ENCODE measurements at places on chromosomes 11 and 22.

- peak; percentile 75 for DNase-seq
Observed at GRCh38 chr11:133834682-133835592, 10.4 kb downstream of the SPATA19 start.

DNA sequence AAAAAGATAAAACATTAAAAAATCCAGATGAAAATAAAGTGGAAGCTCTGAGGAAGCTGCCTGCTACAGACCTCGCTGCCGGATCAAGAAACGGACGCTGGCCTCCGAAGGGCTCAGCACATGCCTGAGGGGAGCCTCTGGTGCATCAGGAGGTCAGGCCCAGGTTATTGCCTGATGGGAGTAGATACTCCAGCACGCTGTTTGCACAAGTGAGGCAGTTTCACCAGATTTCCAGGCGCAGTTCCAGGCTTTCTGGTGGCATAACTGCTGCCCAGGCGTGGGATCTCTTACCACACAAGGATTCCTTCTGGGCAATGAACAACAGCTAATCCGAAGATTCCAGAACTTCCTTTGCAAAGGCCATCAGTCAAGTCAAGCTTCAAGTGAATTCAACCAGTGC lies 154.2 kb downstream of the MPPED1 start:
- DNase-seq = no peak

DNA sequence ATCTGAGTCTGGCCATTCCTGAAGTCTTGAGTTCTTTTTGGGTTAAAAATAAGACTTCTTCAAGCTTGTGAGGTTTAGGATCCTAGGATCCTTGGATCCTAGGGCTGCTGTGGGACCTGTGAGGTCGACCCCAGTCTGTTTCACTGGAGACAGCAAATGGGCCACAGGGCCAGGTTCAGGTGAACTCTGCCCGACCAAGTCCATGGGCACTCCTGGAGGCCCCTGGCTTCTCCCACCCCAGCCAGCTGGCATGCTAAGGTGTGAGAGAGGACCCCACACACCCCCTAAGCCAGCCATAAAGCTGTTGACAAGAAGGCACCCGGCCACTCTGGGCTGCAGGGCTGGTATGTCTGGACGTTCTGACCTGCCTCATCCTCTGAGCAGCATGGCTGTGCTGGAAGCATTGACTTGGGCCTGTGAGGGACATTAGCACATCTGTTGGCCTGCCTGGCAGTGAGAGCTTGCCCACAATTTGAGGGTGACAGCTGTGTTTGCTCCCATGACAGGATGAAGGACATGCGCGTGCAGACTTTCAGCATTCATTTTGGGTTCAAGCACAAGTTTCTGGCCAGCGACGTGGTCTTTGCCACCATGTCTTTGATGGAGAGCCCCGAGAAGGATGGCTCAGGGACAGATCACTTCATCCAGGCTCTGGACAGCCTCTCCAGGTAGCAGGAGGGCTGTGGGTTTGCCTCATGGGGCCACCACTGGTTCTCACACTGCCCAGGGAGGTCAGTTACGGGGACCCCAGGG lies 16.0 kb downstream of the CLDN5 start:
- DNase-seq = no peak

DNA sequence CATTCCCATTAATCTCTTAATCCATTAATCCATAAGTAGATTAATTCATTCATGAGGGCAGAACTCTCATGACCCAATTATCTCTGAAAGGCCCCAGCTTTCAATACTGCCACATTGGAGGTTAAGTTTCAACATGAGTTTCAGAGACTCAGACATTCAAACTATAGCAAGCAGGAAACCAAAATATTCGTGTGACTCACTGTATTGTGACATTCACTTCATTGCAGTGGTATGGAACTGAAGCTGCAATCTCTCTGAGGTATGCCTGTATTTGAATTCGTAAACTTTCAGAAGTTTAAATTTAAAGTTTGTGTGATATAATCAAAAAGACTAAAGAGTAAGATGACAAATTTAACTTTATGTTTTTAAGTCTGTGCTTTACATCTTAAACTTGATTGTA lies 2.9 kb upstream of the OR52J3 start:
- no peak for DNase-seq

- no peak for DNase-seq
Observed at GRCh38 chr11:126396965-126397364, 41.5 kb downstream of the ST3GAL4 start.

DNA sequence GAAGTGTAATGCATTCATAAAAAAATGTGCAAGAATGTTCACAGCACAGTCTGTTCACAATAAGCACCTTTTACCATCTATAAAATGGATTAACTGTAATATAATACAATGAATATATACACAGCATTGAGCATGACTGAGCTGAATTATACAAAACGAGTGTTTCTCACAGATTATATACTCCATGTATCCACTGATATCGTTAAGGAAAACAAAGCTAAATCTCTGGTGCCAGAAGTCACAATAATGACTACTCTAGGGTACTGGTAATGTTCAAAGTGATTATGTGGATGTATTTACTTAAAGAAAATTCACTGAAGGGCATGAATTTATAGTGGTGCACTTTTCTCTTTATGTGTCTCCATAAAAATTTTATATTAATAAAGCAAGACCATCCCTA lies 33.2 kb downstream of the ACAT1 start:
- no peak for DNase-seq

DNA sequence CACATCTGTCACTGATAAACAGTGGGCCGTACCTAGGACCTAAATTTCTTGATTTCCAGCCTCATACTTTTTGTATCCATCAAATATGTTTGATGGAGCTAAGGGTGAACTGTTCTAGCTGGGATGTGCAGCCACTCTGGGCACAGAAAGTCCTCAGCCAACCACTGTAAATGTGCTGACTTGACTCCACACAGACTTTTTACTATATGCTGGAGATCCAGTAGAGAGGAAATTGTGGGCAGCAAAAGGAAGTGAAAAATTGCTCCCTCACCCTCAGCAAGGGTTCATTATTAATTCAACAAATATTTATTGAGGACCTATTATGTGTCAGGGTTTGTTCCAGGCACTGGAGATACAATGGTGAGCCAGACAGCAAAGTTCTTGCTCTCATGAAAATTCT lies 54.2 kb upstream of the AMPD3 start:
- no peak for DNase-seq

DNA sequence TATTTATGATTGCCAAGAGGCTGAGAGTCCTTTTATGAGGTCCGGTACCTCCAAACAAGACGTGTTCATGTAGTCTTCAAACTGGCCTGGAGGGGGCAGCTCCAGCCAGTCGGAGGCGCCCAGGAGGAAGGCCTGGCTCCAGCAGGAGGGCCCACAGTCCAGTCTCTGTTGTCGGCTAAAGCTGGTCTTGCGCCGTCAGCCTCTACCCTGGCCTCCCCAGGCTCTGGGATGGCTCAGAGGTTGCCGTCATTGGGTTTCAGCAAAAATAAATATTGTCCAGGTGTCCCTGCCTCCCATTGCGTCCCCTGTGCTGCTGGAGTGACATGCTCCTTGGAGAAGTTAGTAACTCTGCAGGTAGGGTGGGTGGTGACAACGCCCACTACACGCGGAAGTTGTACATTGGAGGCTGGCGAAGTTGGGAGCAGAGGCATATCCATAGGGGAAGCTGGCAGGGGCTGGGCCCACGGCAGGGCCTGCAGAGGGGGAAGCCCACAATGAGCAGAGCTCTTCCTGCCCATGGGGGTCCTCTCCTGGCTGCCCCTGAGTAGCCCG lies 1.0 kb upstream of the SLC25A1 start:
- peak; percentile 88 for DNase-seq

GRCh38 chr11:44634401-44635281 lies 69.2 kb downstream of the CD82 start:
- DNase-seq = peak; percentile 87

DNA sequence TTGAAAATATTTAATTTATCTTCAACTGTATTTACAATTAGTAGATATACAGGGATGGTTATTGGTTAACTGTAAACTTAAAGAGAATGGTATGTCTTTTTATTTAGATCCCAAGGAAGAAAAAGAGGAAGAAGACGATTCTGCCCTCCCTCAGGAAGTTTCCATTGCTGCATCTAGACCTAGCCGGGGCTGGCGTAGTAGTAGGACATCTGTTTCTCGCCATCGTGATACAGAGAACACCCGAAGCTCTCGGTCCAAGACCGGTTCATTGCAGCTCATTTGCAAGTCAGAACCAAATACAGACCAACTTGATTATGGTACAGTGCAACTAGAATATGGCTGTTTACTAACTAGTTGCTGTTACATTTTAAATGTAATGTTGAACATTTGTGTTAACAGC lies 12.7 kb upstream of the CNTF start:
- no peak for DNase-seq

DNA sequence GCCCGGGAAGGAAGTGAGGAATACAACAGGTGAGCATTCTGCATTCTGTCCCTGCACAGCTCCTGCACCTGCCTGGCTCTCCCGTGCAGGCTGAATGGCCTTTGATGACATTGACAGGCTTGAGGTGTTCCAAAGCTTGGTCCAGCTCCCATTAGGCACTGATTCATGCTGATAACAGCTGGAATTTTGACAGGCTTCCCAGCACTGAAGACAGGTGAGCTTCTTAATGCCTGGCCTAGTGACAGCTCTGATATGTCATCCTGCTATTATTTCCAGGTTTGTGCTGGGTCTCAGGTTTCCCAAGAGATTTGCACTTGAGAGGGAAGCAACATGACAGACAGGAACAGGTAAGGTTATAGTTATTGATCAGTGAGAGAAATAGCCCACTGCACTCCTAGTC lies 58.0 kb upstream of the MTNR1B start:
- DNase-seq = no peak

- peak; percentile 66 for DNase-seq
Observed at GRCh38 chr11:34250732-34251588, 106.8 kb downstream of the ABTB2 start.

Data from iPS-NIHi11 (cell line).